NCI-H446 (cell line): ENCODE measurements at places on chromosomes 2 and 18.
A peak's percentile ranks its signal among the peaks of the same experiment; 100 is the strongest.

DNA sequence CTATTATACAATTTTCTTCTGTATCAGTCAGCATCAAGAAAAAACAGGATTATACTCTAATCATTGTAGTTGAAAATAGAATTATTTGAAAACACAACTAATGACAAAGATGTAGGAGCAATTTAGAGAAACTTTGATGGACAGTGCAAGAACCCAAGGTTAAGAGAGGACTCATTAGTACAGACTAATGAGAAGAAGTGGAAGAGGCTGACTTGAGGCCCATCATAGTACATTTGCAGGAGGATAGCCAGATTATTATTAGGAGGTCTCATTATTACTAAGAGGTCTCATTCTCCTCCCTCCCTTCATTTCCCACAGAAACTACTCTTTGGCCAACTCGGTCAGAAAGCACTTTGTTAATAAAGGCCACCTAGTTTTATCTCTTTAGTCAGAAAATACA, 1983.0 kb downstream of the SUCLG1 start:
- no peak for DNase-seq

GRCh38 chr18:6561862-6562291, 147.2 kb upstream of the L3MBTL4 start:
- no peak for DNase-seq

- DNase-seq, result peak; percentile 27
Measured at GRCh38 chr2:221570321-221570935, 1.7 kb downstream of the EPHA4 start.

DNA sequence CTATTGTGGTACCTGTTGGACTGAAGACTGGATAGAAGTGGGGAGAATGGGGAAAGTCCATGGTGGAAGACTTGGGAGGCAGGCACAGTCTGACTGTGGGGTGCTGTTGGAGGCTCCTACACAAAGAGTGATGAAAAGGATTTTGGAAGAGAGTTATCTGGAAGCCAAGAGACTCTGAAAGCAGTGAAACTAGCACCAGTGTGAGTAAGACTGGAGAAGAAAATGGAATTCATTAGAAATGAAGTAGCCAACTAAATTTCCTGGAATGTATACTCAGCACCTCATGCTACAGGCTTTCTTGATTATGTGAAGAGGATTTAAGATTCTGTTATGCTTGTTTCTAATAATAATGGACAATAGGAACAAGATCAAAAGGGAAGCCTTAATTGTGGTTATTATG, 27.7 kb downstream of the ELP2 start:
- DNase-seq, result no peak

DNA sequence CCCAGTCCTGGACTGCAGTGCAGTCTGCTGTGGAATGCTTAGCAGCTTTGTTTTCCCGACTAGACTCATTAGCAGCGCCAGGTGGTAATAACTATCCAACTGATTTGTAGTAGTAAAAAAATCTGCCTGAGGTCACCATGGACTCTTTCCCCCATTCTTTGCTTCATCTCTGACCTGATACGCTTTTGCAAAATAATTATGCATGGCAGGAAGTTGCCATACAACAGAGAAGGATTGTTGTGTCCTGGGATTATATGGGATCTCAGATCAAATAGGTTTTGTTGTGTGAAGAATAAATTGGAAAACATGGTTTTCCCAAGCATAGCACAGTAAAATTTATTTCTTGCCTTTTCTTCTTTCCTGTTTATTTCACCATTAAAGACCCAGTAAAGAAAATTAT, 72.4 kb upstream of the ATP5MC3 start:
- no peak for DNase-seq

GRCh38 chr2:83305758-83306378, 1153.2 kb downstream of the SUCLG1 start:
- no peak for DNase-seq
